ENCODE measurements at places on chromosomes 11 and 22.

DNA sequence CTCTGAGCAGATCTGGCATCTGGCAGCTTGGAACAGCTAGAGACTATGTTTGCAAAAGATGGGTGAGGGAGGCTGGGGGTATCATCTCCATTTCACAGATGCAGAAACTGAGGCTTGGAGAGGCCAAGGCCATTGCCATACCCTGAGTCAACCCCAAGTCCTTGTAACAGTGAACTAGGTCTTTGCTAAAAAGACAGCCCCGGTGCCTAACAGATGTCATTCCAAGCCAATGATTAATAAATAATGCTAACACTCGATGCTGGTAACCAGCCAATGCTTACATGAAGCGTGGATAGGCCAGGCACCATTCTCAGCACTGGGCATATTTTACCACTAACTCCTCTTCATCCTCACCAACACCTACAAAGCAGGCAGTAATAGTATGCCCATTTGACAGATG lies 164.0 kb downstream of the MN1 start:
- no peak for DNase-seq

DNA sequence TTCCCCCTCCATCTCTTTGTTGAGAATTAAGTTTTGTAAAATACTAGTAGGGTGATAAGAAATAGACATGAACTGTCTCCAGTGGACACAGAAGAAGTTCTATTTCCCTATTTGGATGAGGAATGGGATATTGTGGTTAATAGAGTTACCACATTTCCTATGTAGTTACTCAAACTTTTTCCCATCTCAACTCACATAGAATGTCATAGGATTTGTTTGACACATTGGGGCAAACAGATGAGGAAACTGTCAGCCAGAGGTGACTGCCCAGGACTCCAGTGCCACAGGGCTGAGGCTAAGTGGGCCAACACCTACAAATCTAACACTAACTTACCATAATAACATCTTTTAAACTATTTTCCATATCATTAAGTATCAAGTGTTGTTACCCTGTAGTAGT lies 58.3 kb downstream of the CCDC83 start:
- DNase-seq, result no peak

DNA sequence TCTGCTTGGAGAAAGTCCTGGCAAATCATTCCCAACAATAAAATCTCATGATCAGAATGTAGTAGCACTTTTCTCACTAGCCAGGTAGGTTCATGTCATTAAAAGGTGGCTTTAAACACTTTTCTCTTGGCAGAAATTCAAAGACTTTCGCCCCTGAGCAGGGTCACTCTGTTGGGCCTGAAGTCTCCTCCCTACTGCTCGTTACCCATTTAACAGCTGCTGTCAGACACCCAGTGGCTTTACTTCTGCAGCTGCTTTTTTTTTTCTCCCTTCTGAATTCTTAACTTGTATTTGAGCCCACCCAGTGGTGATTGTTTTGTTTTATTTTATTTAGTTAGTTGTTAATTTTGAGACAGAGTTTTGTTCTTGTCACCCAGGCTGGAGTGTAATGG lies 25.0 kb downstream of the ARHGAP8 start:
- DNase-seq, result no peak

DNA sequence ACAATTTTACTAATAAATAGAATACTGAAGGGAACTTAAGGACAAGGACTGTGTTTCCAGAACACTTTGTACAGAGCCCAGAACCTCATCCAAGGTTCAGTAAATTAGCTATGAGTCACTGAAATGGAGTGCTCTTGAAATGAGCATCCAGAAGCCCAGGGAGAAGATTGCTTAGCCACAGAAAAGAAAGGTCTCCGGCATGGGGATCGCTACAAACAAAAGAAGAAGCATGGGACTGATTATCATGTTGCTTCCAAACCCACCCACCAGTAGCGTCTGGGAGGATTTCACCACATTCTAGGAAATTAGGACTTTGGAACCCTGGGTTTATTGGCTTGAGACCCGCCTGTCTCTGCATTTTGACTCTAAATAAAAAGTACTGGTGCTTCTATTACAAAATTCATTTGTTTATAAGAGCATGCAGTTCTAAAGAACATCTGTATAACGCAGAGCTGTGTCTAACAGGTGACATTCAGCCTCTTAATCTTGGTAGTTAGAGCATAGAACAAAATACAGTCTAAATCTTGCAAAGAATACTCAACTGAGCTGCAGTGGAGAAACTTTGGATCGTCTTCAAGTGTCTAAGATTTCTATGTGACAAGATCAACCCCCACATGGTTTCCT lies 35.9 kb upstream of the SESN3 start:
- DNase-seq, result no peak

DNA sequence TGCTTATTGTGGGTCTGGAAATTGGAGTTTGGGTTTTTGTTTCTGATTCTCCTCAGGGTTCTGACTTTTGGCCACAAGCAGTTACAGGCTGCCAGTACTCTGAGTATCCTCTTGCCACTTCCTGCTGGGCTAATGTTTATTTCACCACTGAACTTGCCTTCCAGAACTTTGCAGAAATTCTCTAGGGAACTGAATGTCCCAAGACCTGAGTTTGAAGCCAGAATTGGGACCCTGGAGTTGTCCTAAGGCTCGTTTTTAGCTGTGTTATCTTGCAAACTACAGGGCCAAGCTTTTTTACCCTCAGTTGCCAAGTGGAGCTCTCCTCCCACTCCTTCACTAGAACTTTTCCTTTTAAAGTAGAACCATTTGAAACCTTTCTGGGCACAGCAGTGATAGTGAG lies 89.9 kb downstream of the FAT3 start:
- DNase-seq, result no peak

- no peak for DNase-seq
Measured at GRCh38 chr11:13905137-13905781, 57.3 kb upstream of the SPON1 start.

DNA sequence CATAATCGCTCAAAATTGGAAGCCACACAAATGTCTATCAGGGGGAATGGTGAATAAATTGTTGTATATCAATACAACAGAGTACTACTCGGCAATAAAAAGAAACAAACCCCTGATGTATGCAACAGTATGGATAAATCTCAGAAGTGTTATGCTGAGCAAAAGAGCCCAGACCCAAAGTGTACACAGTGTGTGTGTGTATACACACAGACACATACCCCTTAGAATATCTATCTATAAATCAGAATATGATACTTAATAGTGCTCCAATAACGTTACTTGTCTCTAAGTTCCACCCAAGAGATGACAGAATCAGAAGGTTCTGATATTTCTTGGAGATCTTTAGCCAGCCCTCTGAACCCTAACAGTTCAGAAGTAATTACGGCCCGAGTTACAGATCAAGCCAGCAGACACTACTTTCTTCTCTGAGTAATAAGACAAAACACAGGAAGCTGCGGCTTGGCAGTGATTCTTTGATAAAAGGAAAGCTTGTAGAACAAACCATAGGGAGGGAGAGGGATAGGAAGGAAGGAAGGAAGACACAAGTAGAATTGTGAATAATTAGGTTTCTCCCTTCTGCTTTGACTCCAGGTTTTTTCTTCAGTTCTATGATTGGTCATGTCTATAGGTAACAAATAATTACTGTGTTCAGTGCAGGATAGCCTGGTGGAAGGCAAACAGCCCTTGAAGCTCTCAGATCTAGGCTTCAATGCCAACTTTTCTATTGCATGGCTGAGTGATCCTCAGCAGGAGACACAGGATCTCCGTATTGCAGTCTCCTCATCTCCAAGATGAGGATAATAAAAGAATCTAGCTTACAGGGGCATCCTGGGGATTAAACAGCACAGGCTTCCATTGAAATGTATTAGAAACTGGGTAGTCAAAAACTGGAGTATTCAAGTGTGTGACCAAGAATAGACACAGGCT lies 75.6 kb upstream of the TEAD1 start:
- no peak for DNase-seq

DNA sequence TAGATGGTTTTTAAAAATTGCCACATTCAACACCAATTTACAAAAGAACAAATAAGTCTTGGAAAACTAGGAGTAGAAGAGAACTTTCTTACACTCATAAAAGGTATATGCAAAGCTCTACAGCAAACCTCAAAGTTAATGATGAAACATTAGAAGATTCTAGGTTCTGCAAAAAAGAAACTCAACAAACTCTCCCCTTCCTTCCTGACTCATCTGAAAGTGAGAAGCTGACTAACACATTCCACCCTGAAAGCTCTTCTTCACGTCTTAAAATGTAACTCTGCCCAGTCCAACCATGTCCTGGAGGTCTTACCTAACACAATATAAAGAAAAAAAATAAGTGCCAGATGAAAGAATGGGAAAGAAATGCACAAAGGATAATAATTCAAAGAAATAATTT lies 218.9 kb upstream of the ISX start:
- no peak for DNase-seq

DNA sequence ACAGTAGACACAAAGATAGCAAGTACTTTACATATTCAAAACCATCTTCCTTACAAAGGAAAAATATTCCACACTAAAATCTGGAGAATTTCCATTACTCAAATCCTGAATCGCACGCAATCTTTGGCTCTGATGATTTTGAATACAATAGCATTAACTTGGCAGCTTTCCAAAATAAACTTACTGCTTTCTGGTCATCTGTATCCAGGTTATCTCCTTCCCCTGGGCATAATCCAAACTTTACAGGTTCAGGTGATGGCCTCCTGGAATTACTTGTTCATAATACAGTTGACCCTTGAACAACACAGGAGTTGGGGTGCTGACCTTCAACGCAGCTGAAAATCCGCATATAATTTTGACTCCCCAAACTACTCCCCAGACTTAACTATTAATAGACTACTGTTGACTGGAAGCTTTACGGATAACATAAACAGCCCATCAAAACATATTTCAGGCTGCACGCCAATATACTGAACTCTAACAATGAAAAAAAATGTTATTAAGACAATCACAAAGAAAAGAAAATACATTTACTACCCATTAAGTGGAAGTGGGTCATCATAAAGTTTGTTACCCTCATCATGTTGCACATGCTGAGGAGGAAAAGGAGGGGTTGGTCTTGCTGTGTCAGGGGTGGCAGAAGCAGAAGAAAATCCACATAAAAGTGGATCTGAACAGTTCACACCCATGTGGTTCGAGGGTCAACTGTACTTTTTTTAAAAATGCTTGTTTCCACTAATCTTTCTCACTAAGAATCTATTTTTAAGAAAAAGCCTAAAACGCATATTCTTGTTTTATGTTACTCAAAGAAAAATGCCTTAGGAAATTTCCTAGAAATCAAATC lies 6.5 kb downstream of the MTMR2 start:
- DNase-seq, result no peak

- DNase-seq, result no peak
Measured at GRCh38 chr22:44795701-44796630, 43.6 kb downstream of the ARHGAP8 start.

- DNase-seq, result no peak
Measured at GRCh38 chr22:29626497-29627195, 23.2 kb downstream of the NF2 start.

DNA sequence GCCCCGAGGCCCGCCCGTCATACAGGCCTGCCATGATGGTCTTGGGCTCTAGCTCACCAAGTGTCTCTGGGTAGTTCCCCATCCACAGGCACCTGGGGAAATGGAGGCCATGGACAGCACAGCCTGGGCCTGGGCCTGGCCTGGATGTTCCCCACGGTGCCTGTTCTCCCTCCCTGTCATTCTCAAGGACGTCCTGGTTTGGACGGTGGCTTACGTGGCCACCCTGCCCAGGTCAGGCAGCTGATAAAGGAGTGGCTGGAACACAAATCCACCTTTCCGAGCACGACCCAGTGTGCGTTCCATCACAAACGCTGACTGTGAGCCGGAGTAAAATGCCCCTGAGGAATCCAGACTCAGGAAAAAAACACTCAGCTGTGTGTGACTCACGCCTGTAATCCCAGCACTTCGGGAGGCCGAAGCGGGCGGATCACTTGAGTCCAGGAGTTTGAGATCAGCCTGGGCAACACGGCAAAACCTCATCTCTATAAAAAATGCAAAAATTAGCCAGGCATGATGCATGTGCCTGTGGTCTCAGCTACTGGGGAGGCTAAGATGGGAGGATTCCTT lies 41.2 kb upstream of the TESMIN start:
- no peak for DNase-seq

- DNase-seq, result no peak
Measured at GRCh38 chr11:61650781-61651571, 29.2 kb upstream of the DAGLA start.

DNA sequence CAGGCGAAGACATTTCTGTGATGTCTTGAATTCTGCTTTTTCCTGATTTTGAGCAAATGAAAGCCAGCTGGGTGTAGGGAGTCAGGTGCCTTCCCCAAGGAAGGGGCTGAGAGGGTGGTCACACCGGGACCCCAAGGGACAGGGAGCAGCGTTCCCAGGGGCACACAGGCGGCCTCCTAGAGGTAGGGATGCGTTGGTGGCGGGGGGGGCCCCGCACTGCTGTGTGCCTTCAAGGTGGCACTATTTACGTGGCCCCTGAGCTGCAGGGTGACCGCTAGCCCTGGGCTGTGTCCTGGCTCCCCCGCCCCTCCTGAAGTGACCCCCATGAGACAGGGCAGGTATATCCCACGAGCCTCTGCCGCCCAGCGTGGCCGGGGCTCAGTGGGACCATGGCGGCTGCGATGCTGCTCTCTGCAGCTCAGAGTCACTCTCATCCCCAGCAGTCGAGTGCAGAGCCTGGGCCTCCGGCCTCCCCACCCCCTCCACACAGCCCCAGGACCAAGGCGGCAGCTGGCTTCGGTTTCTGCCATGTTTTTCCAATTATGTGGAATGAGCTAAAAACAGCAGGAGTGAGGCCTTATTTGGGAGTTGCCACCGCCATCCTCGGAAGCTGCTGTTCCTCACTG lies 60.9 kb downstream of the LRP5 start:
- DNase-seq, result no peak
